CD8-positive, alpha-beta T cell (primary cell): ENCODE measurements at places on chromosomes 1 and 21.

GRCh38 chr1:75100481-75101092 lies 33.6 kb upstream of the LHX8 start:
- DNase-seq, result no peak

DNA sequence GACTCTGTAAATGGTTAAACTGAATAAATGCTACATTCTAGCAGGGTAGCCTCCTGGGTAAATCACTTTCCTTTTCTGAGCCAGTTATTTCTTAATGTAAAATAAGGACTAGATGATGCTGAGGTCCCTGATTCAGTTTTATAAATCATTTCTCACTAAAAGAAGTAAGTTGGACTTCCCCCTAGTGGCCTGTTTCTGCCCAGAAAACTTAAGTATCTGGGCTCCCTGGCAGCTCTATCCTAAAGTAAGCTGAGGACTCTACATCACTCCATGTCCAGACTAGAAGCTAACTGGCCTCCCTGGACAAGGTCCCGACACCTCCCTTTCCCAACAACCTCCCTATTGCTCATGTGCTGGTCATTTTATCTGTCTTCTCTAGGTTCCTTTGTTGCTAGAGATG lies 3.0 kb downstream of the GPN2 start:
- no peak for DNase-seq

GRCh38 chr1:228982637-228983036 lies 247.4 kb downstream of the RHOU start:
- no peak for DNase-seq

- no peak for DNase-seq
Observed at GRCh38 chr1:77014073-77014788, 147.0 kb downstream of the ST6GALNAC5 start.

DNA sequence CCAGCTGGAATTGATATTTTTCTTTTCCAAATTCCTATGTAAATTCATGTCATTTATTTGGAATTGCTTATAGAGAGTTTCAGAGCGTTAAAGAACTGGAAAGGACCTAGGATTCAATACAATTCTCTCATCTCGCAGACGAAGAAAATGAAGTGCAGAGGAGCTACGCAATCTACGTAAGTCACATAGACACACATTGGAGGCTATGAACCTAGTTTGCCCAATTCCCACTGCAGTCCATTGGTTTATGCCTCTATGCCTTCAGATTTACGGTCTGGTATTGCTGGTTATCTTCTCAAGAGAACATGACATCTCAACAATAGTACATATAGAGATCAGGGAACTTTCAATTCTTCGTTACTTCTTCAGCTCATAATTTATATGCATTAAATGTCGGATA lies 971 bp upstream of the RNF2 start:
- DNase-seq, result no peak

GRCh38 chr1:101479945-101480344 lies 243.1 kb downstream of the S1PR1 start:
- no peak for DNase-seq
